Activated T-cell treated with anti-CD3 and anti-CD28 coated beads for 4 hours (primary cell): ENCODE measurements at places on chromosomes 7 and 10.

GRCh38 chr10:78176320-78177317 is 143.0 kb downstream of the RPS24 start:
- DNase-seq = no peak

DNA sequence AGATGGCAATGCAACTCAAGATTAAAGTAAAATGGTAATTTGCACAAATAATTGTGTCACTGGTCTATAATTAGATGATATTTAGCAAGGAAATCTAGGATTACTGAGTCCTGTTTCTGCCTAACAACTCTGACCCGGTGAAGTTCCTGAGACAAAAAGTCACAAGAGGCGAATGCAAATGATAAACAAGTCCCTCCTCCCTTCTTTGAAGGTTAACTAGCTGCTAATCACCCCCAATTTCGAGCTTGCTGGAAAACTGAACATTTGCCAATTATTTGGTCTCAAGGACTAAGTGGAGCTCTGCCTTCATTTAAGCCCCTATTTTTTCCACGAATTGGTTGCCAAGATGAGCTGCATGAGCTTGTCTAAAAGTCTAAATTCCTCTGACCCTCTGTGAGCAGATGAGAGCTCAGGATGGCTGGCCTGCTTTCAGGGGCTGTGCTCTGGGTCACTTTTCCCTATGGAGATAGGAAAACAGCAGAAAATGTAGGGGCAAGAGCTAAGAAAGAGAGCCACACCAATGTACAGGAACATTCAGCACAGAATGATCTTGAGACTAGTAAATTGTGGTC is 127.3 kb downstream of the MBL2 start:
- DNase-seq = no peak

DNA sequence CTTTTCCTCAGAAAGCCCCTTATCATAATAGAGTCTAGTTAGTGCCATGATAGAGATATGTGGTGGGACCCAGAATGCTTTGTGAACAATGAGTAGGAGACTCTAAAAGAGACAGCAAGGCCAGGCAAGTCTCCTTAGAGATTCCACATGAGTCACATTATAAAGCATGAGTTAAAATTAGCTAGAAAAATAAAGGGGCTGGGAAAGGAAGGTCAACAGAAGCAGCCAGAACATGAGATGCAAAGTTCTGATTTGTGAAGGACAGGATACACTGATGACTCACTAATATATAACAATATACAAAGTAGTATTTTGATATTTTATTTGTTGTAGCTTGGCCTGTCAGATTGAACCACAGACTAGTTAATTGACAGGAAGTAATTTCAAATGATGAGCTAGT is 25.3 kb upstream of the SNX13 start:
- no peak for DNase-seq

- DNase-seq = no peak
Observed at GRCh38 chr7:85521108-85521694, 334.3 kb upstream of the SEMA3D start.

GRCh38 chr10:81820418-81820817 is 54.6 kb upstream of the NRG3 start:
- DNase-seq = no peak

DNA sequence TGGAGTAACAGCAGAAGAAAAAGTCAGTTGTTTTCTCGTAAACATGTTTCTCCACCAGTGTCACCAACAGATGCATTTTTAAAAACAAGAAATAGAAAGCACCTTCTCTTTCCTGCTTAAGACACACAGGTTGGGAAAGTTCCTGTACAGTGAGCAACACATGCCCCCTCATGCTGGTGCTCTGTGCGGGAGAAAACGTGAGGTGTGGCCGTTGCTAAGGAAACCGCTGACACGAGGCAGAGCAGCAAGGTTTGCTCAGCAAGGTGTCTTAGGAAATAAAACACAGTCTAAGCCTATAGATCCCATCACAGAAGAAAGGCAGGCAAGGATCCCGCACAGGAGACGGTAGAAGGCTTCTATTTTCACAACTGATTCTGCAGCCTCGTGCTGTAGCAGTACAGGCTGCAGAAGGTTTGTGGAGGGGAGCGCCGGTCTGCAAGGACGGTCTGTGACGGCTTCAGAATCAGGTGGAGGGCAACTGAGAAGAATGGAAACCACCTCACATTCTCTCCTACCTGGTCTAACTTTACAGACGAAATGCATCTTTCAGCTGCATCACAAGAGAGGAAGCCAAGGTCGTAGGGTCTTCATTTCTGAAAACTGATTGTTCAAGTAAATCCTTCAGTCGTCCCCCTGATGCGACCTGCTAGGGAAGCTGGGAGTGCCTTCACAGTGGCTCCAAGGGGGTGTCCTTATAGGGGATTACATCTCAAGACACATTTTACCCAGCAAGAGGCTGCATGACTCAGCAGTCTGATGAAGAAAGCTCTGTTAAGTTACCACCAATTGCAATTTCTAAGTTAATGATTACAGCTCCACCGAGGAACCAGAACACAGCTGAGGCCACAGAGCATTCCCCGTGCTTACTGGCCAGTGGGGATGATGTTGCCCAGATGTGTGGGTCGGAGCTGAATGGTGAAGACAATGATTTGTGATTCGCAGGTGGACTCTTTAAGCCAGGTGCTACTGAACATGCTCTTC is 150.7 kb upstream of the KLF14 start:
- DNase-seq = no peak

DNA sequence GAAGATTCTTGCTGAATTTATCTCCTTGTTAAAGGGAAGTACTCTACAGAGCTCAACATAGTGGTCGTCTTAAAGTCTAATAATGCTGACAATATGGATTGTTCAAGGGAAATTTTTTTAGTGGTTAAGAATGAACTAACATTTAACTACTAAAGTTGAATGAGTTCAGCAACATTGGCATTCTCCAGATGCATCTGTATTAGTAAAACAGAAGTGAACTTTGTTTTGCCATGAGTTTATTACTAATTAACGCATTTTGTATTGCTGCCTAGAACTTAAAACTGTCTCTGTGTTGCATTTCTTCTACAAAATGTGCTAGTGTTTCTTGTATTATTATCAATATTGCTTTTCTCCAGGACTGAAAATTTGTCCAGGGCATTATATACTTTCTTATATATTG is 67.5 kb downstream of the C1GALT1 start:
- DNase-seq = no peak

DNA sequence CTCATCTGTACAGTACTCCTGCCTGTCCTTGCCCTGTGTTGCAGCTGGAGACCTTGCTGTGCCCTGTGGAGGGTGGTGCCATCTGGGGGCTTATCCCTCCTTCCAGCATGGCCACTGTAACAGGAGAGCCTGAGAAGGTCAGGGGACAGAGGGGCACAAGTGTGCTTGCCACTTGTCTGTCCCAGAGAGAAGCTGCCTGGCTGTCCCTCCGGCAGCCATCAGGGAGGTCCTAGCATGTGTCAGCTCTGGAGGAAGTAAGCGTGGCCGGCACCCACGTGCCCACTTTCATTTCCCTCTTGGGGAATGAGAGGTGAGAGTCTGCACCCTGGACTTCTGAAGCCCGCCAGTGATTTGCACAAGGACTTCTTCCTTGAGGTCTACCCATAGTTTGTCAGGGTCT is 97.0 kb upstream of the PPIF start:
- no peak for DNase-seq

DNA sequence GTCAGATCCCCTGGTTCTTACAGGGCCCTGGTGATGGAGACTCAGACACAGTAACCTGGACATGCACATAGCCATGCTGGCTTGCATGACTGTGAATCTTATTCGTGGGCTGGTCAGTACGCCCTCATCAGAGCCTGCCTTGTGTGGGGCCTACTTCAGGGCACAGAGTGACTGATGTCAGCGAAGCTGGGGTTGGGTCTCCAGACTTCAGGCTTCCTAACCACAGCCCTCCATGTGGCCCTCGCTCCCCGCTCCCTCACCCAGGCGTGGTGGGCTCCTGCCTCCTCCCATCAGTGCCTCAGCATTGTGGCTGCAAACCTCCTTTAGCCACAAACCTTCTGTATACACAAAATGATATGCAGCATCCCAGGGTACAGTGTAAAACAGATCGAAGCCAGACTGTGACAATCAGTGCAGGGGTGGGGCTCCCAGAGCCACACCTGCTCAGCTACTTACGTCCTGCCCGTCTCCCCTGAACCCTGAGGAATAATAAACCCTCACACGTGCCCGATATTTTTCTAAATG is 7.1 kb upstream of the C10orf105 start:
- no peak for DNase-seq

- no peak for DNase-seq
Observed at GRCh38 chr10:13165177-13165576, 3.8 kb downstream of the MCM10 start.

DNA sequence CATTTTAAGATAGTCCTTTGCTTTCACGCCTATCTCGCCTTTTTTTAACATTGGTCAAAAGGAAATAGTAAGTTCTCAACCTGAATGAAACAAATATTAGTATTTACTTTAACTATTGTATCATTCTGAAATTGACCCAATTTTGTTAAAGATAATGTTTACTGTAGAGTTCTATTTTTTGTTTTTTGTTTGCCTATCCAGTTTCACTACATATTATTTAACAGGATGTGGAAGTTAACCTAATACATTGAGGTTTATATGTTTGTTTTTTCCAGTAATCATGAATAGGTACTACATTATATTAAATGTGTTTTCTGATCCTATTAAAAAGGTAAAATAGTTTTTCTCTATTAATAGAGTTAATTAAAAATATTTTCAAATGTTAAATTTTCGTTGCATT is 26.5 kb downstream of the ACSM6 start:
- no peak for DNase-seq

GRCh38 chr7:24325708-24326107 is 41.7 kb downstream of the NPY start:
- no peak for DNase-seq
